Stimulated activated CD8-positive, alpha-beta memory T cell treated with anti-CD3 and anti-CD28 coated beads, Interleukin-4, amount 100 ng/mL, for 48 hours (primary cell): ENCODE measurements at places on chromosomes 7 and 10.
A peak's percentile ranks its signal among the peaks of the same experiment; 100 is the strongest.

GRCh38 chr7:27173956-27174873 is at the start of gene HOXA10:
Gene HOXA10 (minus strand): TSS chr7:27174320. CDS start chr7:27174306, 14 bp downstream.
- peak; percentile 22 for DNase-seq

DNA sequence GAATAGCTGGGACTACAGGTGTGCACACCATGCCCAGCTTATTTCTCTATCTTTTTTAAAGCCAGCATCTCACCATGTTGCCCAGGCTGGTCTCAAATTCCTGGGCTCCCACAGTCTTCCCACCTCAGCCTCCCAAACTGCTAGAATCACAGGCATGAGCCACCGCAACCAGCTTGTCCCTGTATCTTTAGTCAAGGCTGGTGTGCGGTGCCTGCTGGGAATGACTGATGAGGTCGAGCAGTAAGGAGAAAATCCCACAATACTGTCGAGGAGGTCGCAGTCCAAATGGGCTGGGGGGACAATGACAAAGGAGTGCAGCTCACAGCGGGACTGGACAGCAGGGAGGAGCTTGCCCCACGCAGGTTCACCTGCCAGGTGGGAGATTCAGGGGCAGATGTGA is 50.2 kb upstream of the CALN1 start:
- DNase-seq = no peak

- DNase-seq = no peak
These were observed 601.1 kb upstream of the FOXK1 start for GRCh38 chr7:4080954-4081353.

GRCh38 chr10:72245949-72246525 is 27.7 kb upstream of the DDIT4 start:
- DNase-seq = peak; percentile 53

GRCh38 chr10:58955615-58956014 is 220.8 kb upstream of the PHYHIPL start:
- DNase-seq = no peak

GRCh38 chr7:37592366-37592765 is 91.2 kb upstream of the GPR141 start:
- no peak for DNase-seq

- no peak for DNase-seq
These were observed 18.4 kb upstream of the FLNC start for GRCh38 chr7:128811631-128812430.
